ENCODE measurements at places on chromosomes 4 and X. TPM values are rescaled to one million over a fixed set of nuclear protein-coding genes. Genes with fewer than 3 reads are reported as not detected.

GRCh38 chr4:83266689-83267088, 17.9 kb downstream of the COQ2 start:
- no peaks in the 10 kb centered on the region for H3K27me3 ChIP-seq
- peaks cover 6% of the 10 kb centered on the region for H3K36me3 ChIP-seq
- H3K4me3 ChIP-seq = no peak overlapping the region
- DNase-seq = no peak

DNA sequence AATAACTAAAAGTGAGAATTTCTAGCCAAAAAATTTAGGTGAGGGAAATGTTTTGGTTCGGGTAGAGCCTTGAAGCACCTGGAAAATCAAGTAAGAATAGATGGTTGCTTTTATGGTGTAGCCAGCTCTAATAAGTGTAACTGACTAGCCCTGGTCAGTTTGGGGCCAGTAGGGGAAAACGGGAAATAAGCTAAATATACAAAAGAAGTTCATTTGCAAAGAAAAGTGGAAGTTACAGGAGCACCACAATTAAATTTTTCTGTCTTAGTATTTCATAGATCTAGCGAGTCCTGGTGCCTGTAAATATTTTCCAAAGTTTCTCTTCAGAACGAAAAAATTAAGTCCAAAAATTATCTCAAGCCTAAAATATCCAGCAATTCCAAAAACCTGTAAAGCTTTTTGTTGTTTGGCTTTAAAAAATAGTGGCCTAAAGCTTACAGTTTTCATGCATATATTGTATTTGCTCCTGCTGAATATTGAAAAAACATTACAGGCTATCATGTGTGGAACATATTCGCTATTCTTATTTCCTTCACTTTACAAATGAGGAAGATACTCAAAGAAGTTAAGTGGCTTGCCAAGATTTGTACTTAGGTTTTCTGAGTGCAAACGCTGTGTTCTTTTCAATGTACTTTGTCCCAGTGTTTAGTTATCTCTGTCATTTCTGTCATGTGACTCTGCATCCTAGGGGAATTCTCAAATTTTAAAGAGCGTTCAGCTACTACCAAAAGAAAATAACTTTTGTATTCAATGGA, 7.3 kb upstream of the PTPN13 start:
- H3K27me3 ChIP-seq = peaks cover 16% of the 10 kb centered on the region
- H3K27ac ChIP-seq = no peak overlapping the region
- no peak for DNase-seq
- H3K36me3 ChIP-seq = no peaks in the 10 kb centered on the region

- no peaks in the 10 kb centered on the region for H3K36me3 ChIP-seq
- DNase-seq = no peak
- H3K4me3 ChIP-seq = no peak overlapping the region
- no peak overlapping the region for H3K27ac ChIP-seq
- H3K4me1 ChIP-seq = peaks cover 36% of the 10 kb centered on the region
- peaks cover 26% of the 10 kb centered on the region for H3K27me3 ChIP-seq
Measured at GRCh38 chrX:129748305-129748704, 9.5 kb downstream of the XPNPEP2 start.

G3BP2 gene
- total RNA-seq = 212 TPM

ACOX3 gene
- 31.2 TPM for total RNA-seq

DNA sequence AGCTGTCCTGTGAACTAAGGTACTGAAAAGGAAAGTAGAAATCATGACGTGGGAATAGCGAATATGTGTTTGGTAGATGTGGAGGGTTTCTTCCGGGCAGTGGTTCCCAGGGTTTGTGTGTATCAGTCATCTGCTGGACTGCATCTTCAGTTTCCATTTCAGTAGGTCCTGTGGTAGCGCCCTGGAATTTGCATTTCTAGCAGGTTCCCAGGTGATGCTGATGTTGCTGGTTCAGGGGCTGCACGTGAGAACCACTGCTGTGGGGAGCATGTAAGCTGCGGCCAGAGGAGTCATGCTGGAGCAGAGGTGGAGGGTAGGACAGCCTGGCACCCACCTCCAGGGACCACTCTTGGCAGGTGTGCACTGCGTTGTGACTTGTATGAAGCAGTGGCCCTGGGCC, 47.1 kb downstream of the ARHGAP10 start:
- H3K4me1 ChIP-seq = peaks cover 41% of the 10 kb centered on the region
- H3K27ac ChIP-seq = no peak overlapping the region
- DNase-seq = no peak
- H3K27me3 ChIP-seq = no peaks in the 10 kb centered on the region
- H3K4me3 ChIP-seq = no peak overlapping the region

DNA sequence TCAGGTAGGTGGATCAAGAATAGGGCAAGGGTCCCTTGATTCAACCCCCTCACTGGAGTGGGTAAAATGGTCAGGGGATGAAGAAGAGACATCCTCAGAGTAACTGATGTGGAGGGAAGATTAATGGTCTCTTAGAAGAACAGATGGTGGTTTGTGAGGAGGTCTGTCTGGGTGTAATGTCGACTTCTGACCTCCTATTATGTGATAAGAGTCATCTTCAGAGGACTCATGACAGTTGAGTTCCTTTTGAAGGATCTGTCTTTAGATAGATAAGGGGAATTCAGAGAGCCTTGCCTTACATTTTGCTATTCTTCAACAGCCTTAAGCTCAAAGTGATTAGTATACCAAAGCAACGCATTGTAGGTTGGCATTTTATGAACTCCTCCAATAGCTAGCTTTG, 27.1 kb upstream of the MAGEA8 start:
- no peak overlapping the region for H3K27ac ChIP-seq
- no peak overlapping the region for H3K4me3 ChIP-seq
- no peaks in the 10 kb centered on the region for H3K36me3 ChIP-seq
- DNase-seq = no peak
- H3K4me1 ChIP-seq = no peaks in the 10 kb centered on the region

GRCh38 chrX:67622053-67622585, 78.3 kb downstream of the AR start:
- peaks cover 22% of the 10 kb centered on the region for H3K27me3 ChIP-seq
- H3K4me3 ChIP-seq = no peak overlapping the region
- no peaks in the 10 kb centered on the region for H3K4me1 ChIP-seq
- H3K36me3 ChIP-seq = no peaks in the 10 kb centered on the region

DNA sequence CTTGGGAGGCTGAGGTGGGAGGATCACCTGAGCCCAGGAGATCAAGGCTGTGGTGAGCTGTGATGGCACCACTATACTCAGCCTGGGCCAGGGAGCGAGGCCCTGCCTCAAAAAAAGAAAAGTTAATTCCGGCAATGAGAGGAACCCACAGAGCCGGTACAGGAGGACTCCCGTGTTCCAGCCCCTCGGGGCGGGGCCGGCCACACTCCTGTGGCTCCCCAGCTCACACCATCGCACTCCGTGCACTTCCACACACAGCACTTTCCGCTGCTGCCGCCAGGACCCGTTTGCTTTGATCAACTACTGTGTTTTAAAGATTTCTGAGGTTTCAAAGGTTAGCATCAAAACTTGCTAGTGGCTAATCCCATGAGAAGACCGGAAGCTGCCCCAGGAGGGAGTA, 171.7 kb downstream of the AFAP1 start:
- H3K36me3 ChIP-seq = peaks cover 1% of the 10 kb centered on the region
- no peaks in the 10 kb centered on the region for H3K27me3 ChIP-seq
- no peak overlapping the region for H3K4me3 ChIP-seq
- no peak for DNase-seq

DNA sequence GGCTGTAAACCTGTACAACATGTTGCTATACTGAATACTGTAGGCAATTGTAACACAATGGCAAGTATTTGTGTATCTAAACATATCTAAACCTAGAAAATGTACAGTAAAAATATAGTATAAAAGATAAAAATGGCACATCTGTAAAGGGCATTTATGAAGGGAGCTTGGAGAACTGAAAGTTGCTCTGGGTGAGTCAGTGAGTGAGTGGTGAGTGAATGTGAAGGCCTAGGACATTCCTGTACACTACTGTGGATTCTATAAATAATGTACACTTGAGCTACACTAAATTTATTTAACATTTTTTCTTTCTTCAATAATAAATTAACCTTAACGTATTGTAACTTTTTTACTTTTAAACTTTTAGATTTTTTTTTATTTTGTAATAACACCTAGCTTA, 5.0 kb upstream of the SHROOM4 start:
- DNase-seq = no peak
- H3K4me3 ChIP-seq = no peak overlapping the region
- peaks cover 8% of the 10 kb centered on the region for H3K4me1 ChIP-seq
- H3K27me3 ChIP-seq = peaks cover 40% of the 10 kb centered on the region

- H3K4me1 ChIP-seq = no peaks in the 10 kb centered on the region
- H3K36me3 ChIP-seq = no peaks in the 10 kb centered on the region
- no peak overlapping the region for H3K27ac ChIP-seq
- no peak overlapping the region for H3K4me3 ChIP-seq
Measured at GRCh38 chr4:181690498-181690897, 552.7 kb upstream of the TENM3 start.

GRCh38 chr4:150668824-150669223, 86.9 kb downstream of the MAB21L2 start:
- no peaks in the 10 kb centered on the region for H3K36me3 ChIP-seq
- no peak overlapping the region for H3K4me3 ChIP-seq
- no peak for DNase-seq
- H3K27me3 ChIP-seq = no peaks in the 10 kb centered on the region
- no peaks in the 10 kb centered on the region for H3K4me1 ChIP-seq

DNA sequence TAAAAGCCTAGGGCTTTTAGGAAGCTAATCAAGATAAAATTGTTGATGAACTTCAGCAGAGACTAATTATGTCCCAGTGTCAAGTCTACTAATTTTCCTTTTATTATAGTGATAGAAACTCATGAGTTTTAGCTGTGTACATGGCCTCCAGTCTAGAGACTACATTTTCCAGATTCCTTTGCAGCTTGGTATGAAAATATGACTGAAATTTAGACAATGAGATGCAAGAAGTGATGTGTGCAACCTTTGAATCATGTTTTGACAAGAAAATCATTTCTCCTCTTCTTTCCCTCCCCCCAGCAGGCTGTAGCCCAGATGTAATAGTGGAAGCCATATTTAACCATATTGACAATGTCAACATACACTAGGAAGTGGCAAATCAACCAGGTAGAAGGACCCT, 30.3 kb upstream of the IL13RA2 start:
- H3K27me3 ChIP-seq = peaks cover 18% of the 10 kb centered on the region
- no peak overlapping the region for H3K27ac ChIP-seq
- no peak overlapping the region for H3K4me3 ChIP-seq
- H3K4me1 ChIP-seq = no peaks in the 10 kb centered on the region

ZCCHC12 gene
- not detected for total RNA-seq

GRCh38 chr4:56909086-56909894, 1.6 kb downstream of the REST start:
- DNase-seq = peak; percentile 61
- H3K27ac ChIP-seq = peak overlapping the region; percentile 97
- H3K4me3 ChIP-seq = peak overlapping the region; percentile 95
- H3K27me3 ChIP-seq = peaks cover 7% of the 10 kb centered on the region
- H3K4me1 ChIP-seq = peaks cover 57% of the 10 kb centered on the region
- H3K36me3 ChIP-seq = peaks cover 10% of the 10 kb centered on the region

DNA sequence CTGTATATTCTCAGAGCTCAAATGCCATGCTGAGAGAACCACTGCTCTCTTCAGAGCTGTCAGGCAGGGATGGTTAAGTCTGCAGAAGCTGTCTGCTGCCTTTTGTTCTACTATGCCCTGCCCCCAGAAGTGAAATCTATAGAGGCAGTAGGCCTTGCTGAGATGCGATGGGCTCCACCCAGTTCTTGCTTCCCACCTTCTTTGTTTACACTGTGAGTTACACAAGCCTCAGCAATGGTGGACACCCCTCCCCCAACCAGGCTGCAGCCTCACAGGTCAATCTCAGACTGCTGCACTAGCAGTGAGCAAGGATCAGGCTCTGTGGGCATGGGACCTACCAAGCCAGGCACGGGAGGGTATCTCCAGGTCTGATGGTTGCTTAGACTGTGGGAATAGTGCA, 271.6 kb downstream of the CENPC start:
- peaks cover 3% of the 10 kb centered on the region for H3K36me3 ChIP-seq
- H3K4me1 ChIP-seq = no peaks in the 10 kb centered on the region
- no peak overlapping the region for H3K4me3 ChIP-seq
- H3K27me3 ChIP-seq = peaks cover 6% of the 10 kb centered on the region

DNA sequence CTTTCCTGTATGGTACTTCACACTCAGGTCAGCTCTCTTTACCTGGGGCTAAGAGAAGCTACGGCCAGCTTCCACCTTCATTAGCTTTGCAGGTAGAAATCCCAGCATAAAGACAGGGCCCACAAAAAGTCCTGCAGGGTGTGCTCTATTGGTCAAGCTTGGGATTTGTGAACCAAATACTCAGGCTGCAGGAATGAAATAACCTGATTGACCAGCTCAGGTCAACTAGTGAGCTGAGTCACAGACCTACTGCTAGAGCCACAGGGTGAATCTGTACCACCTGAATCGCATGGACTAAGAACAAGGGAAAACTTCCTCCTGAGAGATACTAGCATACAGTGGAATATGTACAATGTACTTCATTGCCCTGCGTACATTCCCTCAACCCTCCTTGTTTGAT, 172.2 kb downstream of the HHIP start:
- H3K27ac ChIP-seq = no peak overlapping the region
- H3K27me3 ChIP-seq = no peaks in the 10 kb centered on the region
- H3K36me3 ChIP-seq = no peaks in the 10 kb centered on the region
- H3K4me1 ChIP-seq = no peaks in the 10 kb centered on the region
- no peak overlapping the region for H3K4me3 ChIP-seq

GRCh38 chr4:38948551-38948950, 80.9 kb downstream of the FAM114A1 start:
- no peaks in the 10 kb centered on the region for H3K27me3 ChIP-seq
- DNase-seq = no peak
- peak overlapping the region; percentile 59 for H3K4me3 ChIP-seq
- no peaks in the 10 kb centered on the region for H3K36me3 ChIP-seq
- peak overlapping the region; percentile 87 for H3K27ac ChIP-seq
- H3K4me1 ChIP-seq = peaks cover 49% of the 10 kb centered on the region

GRCh38 chrX:79159800-79160199, 15.3 kb downstream of the GPR174 start:
- H3K4me3 ChIP-seq = peak overlapping the region; percentile 35
- H3K4me1 ChIP-seq = peaks cover 73% of the 10 kb centered on the region
- no peak for DNase-seq
- no peaks in the 10 kb centered on the region for H3K36me3 ChIP-seq
- H3K27ac ChIP-seq = peak overlapping the region; percentile 83
- peaks cover 6% of the 10 kb centered on the region for H3K27me3 ChIP-seq

AFM gene
- total RNA-seq = not detected

DNA sequence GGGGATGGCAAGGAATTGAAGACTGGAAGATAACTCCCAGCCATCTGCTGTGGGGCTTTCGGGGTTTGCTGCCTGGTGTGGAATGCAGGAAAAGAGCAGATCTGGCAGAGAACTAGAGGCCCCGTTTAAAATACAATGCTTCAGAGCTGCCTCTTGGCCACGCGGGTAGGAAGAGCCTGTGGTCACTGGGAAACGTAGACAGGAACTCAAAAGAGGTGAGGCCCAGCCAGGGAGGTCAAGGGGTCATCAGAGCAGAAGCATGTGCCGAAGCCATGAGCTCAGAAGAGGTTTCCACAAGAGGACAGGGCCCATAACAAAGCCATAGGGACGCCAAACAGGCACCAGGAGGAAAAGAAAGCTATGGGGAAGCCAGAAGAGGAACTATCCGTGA, 14.5 kb upstream of the STS start:
- no peaks in the 10 kb centered on the region for H3K27me3 ChIP-seq
- H3K4me3 ChIP-seq = no peak overlapping the region
- peaks cover 31% of the 10 kb centered on the region for H3K4me1 ChIP-seq

Measured in activated T-cell treated with anti-CD3 and anti-CD28 coated beads, Interleukin-2, amount 50 U/mL, for 72 hours (primary cell).